ENCODE measurements at places on chromosomes 11 and 22.
A peak's percentile ranks its signal among the peaks of the same experiment; 100 is the strongest.

- DNase-seq = no peak
These were observed 71.1 kb downstream of the NCAPD3 start for GRCh38 chr11:134152696-134153095.

DNA sequence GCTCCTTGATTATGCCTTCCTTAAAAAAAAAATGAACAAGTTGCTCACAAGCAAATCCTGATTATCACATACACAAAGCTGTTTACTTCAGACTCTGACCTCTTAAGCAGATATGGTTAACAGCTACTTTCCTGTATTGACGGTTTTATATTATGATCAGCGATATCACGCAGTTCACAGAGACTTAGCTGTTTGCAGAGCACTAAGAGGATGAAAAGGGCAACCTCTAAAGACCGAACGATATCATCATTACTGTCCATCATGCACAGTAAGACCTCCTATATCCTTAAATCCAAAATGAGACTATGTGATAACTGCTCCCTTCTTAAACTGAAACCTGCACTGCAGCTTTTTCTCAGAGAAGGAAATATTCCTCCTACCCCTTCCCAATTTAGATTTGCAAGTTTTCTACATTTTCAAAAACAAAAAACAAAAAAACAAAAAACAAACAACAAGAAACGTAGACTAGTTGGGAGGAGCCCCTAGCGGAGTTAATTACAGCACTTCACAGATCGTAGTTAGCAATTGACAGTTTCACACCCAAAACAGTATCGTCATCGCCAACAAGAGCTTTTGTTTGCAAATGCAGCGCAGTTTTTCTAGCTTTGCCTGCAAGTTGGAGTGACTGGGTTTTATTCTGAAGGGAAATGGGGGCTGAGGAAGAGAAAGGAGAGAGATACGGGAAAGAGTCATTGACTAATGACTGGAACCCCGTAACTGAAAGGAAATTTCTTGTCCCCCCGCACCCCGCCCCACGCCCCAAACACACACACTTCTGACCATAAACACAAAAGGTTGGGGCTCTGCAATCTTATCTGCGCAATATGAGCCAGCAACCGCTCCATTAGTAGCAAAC lies 1.2 kb downstream of the DDX6 start:
- peak; percentile 45 for DNase-seq

- no peak for DNase-seq
These were observed 40.1 kb downstream of the ABTB2 start for GRCh38 chr11:34317666-34318065.

DNA sequence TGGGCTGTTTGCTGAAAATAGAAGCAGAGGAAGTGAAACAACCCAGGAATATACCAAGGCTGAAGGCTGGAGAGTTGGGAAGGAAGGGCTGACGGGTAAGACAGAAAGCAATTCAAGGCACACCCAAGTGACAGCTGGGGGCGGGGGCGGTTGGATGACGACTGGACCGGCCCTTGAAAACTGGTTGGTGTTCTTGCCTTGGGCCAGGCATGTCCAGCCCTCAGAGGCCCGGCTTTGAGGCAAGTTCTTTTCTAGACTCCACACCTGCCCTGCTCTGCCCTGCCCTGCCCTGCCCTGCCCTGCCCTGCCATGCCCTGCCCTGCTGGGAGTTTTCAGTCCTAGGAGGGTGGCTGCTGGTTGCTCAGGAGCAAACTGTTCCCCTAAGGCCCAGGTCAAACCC lies 34.2 kb upstream of the CACNG2 start:
- DNase-seq = no peak

- DNase-seq = no peak
These were observed 7.8 kb upstream of the DKK3 start for GRCh38 chr11:12016246-12016645.

DNA sequence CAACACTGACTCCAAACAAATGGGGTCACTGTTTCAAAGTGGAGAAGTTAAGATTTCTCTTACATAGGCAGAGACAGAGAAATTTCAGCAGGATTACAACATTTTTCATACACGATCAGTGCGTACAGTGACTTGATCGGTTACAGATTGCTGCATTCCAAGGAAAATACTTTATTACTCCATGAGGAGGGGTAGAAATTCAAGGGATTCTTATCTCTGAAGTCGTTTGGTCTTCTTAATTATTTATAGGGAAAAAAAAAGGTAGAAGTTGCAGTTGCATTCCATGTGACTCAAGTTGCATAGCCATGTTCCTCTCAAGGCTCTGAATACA lies 10.7 kb upstream of the SMIM38 start:
- DNase-seq = no peak

- DNase-seq = no peak
These were observed 59.5 kb downstream of the LINC01488 start for GRCh38 chr11:69541001-69541285.

- DNase-seq = no peak
These were observed 58.3 kb downstream of the LDLRAD3 start for GRCh38 chr11:36002196-36002595.
